HFFc6 (cell line): ENCODE measurements at places on chromosomes 5 and 9.

DNA sequence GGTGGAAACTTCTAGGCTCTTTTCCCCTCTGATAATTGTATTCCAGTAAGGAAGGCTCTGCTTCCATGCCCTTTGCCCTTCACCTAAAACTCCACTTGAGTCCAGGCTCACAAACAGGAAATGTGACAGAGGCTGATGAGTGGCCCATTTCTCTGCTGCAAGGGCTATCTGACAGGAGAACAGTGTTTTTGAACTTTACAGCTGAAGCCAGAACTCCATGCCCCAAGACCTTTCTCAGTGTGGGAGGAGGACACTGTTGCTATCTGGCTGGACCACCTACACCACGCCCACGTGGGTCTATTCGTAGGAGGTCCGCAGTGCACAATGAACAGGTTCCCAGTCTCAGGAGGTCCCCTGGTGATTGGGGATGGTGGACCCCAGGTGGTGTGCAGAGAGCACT, 13.6 kb downstream of the GGTA1 start:
- DNase-seq, result no peak

DNA sequence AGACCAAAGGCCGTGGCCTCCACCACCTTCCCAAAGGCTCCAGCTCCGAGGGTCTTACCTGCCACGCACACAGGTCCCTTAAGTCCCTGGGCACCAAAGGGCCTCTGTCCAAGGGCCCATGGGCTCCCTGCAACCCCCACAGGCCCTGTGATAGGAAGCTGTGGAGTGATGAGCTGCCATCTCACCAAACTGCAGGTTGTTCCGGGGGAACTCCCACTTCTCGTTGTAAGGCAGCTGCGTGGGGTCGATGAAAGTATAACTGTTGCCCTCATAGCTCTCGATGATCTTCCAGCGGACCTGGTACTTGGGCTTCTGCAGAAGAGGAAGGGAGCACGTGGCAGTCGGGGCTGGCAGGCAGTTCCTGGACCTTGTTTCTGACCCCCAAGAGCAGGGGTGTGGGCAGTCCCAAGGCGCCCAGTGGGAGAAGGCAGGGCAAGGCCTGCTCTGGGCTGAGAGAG, 24.8 kb downstream of the CSF1R start:
- no peak for DNase-seq

GRCh38 chr9:88949425-88949824, 41.8 kb upstream of the S1PR3 start:
- no peak for DNase-seq

DNA sequence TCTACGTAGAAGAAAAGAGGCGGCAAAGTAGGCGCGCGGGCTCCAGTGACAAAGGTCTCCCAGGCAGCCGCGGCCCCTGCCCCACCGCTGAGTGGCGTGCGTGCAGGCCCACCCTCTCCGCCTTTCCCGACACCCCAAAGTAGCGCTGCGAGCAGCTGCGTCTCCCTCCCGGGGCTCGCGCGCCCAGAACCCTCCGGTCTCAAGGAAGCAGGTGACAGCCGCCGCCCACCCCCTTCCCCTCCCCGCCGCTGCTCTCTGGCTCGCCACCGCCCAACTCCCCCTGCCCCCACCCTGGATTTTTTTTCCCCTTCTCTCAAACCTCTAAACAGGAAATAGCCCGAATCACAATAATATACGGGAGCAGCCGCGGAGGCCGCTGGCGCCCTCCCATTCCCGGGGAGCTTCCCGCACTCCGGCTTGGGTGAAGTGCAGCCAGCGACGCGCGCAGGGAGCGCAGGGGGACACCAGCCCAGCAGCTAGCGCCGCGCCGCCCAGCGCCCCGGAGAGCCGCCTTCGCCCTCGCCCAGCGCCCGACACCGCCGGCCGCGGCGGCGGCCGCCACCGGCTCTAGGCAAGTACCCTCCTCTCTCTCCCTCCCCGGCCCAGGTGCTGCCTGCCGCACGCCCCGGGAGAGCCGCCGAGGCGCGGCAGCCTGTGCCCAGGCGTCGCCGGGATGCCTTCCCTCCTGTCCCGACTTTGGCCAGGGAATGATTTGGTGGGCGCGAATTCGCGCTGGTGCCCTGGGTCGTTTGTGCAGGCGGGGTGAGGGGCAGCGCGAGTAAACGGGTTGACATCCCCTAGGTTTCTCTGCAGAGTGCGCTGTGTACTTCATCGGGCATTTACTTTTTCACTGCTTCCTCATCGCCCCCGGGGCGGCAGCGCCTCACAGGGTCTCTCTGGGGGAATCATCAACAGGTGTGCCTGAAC, 52.7 kb upstream of the TJP2 start:
- no peak for DNase-seq

GRCh38 chr5:125476901-125477585, 730.6 kb upstream of the ZNF608 start:
- no peak for DNase-seq
